ENCODE measurements at places on chromosomes 1 and 21.
A peak's percentile ranks its signal among the peaks of the same experiment; 100 is the strongest.

DNA sequence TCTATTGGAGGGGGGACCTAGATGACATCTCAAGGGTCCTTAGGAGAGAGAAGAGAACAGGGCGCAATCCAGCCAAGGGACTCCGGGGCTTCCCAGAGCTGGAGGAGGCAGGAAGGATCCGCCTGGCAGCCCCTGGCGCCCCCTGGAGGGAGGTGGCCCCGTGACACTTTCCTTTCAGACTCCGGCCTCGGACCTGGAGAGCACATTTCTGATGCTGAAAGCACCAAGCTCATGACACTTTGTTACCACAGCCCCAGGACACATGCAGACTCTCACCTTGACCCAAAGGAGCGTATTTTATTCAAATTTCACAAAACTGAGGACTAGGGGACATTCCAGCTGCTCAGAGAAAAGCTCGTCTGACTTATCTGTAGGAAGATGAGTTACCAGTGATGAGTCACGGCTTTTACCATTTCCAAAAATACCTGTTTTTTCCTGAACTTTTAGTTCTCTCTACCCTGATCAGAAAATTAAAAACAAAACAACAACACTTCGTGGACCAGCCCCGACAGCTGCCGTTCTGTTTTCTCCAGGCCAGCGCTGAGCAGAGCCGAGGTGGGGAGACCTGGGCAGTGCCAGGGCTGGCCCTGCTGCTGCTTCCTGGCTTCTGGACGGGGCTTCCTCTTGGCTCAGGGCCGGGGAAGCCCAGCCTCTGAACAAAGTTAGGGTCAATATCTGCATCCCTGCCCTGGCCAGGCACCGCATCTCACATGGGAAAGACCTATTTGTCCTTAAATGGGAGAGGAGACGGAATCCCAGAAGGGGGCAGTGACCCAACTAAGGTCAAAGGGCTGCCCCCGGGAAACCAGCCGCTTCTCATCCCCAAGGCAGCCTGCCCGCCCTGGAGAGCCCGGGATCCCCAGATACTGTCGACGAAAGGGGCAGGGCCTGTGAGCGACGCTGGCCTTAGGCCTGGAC is 21.6 kb upstream of the POFUT2 start:
- no peak for DNase-seq

DNA sequence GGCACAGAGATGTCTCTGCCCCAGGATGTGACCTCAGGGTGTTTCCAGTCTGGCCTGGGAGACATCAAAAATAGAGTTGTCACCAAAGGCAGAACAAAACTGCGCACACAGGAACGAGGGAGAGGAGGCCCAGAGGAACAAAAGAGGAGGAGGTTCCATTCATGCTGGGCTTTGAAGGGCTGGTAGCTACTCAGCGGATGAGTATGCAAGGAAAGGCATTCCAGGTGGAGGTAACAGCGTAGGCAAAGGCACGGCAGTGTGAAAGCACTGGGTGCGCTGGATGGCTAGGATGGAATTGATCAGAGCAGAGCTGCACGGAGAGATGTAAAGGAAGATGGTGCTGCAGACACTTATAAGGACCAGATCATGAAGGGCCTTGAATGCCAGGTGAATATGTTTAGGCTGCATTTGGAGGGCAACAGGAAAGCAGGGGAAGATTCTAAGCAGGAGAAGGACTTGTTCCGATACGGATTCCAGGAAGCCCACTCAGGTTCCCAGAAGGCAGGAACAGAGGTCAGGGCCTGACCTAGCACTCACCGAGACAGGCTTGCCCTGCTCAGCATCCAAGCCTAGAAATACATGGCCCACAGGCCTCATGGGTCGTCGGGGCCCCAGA is 6.3 kb downstream of the COL16A1 start:
- no peak for DNase-seq

- no peak for DNase-seq
Measured at GRCh38 chr21:32298658-32299081, at the start of gene MRAP. TSS of gene MRAP (plus strand) at chr21:32298855. CDS start at chr21:32298972, 117 bp downstream.

- no peak for DNase-seq
Measured at GRCh38 chr1:52240592-52241210, 98.8 kb downstream of the ZFYVE9 start.

GRCh38 chr1:46983166-46983829 is 40.2 kb upstream of the CYP4X1 start:
- no peak for DNase-seq

GRCh38 chr1:90534663-90535295 is 182.3 kb downstream of the BARHL2 start:
- DNase-seq, result no peak

GRCh38 chr1:169312084-169312954 is 55.3 kb downstream of the NME7 start:
- DNase-seq, result no peak

GRCh38 chr1:212699104-212699624 is 476 bp downstream of the BATF3 start:
- DNase-seq, result peak; percentile 46

DNA sequence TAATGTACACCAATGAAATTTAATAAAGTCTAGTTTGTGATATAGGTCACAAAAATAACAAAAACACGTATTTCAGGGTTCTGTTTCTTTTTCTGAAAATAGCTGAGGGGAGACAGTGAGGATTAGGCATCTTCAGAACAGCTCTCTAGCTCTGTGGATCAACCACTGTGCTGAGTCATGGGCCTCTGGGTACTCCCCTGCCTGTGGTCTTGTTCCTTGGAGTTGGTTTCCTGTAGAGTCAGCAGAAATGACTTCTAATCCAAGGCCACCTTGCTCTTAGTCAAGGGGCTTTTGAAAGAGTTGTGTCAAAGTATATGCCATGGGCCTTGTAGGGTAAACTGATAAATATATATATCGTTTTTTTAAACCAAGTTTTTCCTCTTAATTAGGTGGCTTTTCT is 141.8 kb upstream of the ZRANB2 start:
- no peak for DNase-seq

DNA sequence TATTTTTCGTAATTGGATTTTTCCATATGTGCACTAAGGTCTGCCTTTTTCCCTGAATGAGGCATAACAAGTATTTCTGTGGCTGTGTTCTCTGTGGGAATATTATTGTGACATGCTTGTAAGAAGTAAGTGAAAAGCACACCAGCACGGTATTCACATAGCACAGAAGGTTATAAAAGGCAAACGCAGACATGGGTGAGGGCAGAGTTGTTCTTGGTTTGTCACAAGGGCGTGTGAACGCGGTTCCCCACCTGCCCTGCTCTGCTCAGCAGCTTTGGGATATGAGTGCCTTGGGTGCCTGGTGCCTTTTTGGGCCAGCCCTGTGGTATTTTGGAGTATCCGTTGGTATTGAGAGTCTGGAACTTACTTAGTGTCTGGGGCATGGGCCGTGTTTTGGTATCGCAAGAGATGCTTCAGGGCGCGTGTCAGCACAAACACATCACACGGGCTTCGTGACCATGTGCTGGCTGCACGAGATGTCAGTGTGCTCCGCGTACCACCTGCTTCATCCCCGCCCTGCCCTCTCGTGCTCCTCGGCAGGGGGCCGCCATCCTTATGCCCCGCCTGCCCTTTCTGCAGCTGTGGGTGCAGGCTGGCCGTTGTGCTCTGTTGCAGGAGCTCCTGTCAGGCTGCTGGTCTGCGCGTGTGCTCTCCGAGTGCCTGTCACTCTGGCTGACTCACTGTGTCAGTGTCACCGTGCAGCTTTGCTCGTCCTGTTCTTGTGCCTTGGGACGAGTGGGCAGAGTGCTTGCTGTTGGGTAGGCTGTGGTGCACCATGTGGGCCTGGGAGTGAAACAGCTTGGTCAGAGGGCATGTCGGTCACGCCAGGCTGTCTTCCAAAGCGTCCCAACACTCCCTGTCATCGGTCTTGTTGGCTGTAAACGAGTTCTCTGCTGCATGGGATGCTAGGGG is 15.0 kb downstream of the SKI start:
- no peak for DNase-seq

- no peak for DNase-seq
Measured at GRCh38 chr21:45982758-45983648, 1.4 kb downstream of the COL6A1 start.

DNA sequence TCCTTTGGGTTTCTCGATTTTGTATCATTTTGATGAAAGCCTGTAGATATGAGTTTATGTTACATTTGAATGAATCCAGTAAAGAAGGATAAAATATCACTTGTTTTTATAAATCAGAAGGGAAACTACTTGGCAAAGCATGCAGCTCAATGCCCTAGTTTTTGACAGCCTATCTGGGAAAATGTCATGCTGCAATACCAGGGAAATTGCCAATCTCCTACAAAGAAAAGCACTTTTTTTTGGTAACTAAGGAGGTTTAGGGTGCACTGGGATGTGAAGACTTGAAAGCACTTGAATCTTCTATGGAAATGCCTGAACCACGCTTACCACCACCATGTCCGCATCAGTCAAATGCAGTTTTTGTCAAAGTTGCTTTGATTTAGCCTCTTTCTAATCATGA is 446.9 kb upstream of the LRRC7 start:
- no peak for DNase-seq

- DNase-seq, result no peak
Measured at GRCh38 chr21:14987370-14988170, 77.2 kb downstream of the NRIP1 start.

GRCh38 chr1:234437423-234438171 is 41.4 kb downstream of the TARBP1 start:
- no peak for DNase-seq

- no peak for DNase-seq
Measured at GRCh38 chr1:68057564-68057963, 7.1 kb upstream of the DIRAS3 start.

DNA sequence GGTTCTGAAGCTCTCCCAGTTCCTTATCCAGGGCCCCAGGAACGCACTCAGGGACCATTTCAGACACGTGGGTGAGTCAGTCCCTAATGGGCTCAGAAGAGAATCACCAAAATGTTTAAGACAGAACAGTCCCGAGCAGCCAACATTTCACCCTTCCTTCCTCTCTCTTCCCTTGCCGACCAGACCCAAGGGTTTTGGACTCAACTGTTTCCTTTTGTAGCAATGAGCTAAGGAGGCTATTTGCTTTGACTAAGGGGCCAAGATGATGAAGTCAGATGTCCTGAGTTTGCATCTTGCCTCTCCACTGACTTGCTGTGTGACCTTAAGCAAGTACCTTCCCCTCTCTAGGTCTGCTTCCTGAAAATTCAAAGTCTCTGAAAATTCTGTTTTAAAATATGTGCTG is 472.3 kb upstream of the VAMP3 start:
- no peak for DNase-seq

GRCh38 chr1:203663294-203663693 is 36.7 kb downstream of the ATP2B4 start:
- no peak for DNase-seq

- no peak for DNase-seq
Measured at GRCh38 chr1:3992103-3992556, 92.1 kb upstream of the C1orf174 start.

GRCh38 chr21:14711287-14711686 is 165.2 kb upstream of the SAMSN1 start:
- no peak for DNase-seq

GRCh38 chr1:228046421-228047182 is 35.9 kb upstream of the ARF1 start:
- no peak for DNase-seq

- DNase-seq, result no peak
Measured at GRCh38 chr1:48018799-48019198, 21.6 kb upstream of the TRABD2B start.

GRCh38 chr1:212219679-212220463 is 65.3 kb upstream of the PPP2R5A start:
- DNase-seq, result no peak

- no peak for DNase-seq
Measured at GRCh38 chr1:224076407-224076806, 37.5 kb upstream of the FBXO28 start.

DNA sequence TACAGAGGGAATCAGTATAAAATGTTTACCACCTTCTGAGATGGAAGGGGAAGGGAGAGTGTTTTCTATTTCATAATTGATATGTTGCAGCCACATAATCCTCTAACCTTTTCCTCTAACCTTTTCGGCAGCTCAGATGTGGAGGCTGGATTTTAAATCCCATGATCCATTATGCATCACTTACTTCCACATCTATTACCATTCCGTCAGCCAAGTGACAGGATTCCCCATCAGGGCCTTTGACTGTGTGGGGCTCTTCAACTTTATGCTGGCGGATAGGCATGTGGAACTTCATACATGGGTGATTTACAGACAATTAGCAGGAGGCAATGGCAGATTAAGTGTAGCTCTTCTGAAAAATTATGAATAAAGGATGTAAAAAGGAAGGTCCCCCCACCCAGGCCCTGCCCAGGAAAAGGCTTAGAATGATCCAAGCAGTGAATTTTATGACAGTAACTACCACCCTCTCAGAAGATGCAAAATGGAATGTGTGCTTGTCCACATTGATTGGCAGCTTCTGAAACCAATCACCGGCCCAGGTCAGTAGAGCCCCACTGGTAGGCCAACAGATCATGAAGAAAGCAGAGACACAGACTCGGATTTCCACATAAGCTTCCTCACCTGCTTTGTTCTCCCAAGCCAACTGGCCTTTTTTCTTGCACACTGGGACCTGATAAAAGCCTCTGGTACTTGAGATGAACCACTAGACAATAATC is 147.0 kb downstream of the ST6GALNAC5 start:
- DNase-seq, result no peak

GRCh38 chr1:1906185-1907097 is 8.6 kb upstream of the CALML6 start:
- DNase-seq, result peak; percentile 36

- DNase-seq, result no peak
Measured at GRCh38 chr1:42765832-42766740, 742 bp downstream of the P3H1 start.

DNA sequence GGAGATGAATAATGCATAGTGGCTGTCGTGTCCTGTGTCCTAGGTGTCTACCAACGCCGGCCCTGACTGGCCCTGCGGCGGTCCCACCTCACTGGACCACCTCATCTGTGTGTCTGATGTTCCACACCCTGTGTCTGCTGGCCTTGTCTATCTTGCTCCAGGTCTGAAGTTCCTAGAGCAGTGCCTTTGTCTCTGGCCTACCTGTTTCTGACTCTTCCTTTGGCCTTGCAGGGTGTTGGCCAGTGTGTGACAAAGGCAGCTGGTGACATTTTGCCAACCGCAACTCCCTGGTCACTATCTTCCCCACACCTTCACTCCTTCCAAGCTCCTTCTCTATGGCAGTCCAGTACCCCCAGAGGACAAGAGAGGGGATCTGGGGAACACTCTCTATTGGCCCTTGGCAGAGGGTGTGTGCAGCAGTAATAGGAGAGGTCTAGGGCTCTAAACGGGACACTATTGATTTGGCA is 1.4 kb upstream of the AHDC1 start:
- DNase-seq, result no peak

- DNase-seq, result no peak
Measured at GRCh38 chr1:66575739-66576138, 41.8 kb downstream of the SGIP1 start.

GRCh38 chr1:52424813-52425212 is 20.4 kb downstream of the PRPF38A start:
- DNase-seq, result no peak

- no peak for DNase-seq
Measured at GRCh38 chr1:85342207-85342606, 65.8 kb upstream of the BCL10 start.

GRCh38 chr1:47650205-47650604 is 212.4 kb downstream of the FOXD2 start:
- no peak for DNase-seq

- DNase-seq, result no peak
Measured at GRCh38 chr1:110684491-110684890, 9.8 kb upstream of the KCNA3 start.

Data from stimulated activated CD4-positive, alpha-beta T cell treated with anti-CD3 and anti-CD28 coated beads, TNF-alpha, amount 100 ng/mL, for 1 hour (primary cell).